Articular chondrocyte of knee joint (primary cell): ENCODE measurements at places on chromosomes 4 and X. TPM values are rescaled to one million over a fixed set of nuclear protein-coding genes. Genes with fewer than 3 reads are reported as not detected.

The TCP11X2 gene
- total RNA-seq, result not detected in 2 replicates

The CXCL1 gene
- 9.4 and 28.2 TPM in 2 replicates for total RNA-seq

The RPS6KA6 gene
- 3.4 and 6.8 TPM in 2 replicates for total RNA-seq

The CENPVL2 gene
- total RNA-seq, result not detected in 2 replicates

The GPRASP2 gene
- total RNA-seq, result 16.6 and 17.2 TPM in 2 replicates

The GRIA2 gene
- total RNA-seq, result 0.22 TPM in 1 of 2 replicates, not detected in the other

The RAB40A gene
- 0.22 and 0.39 TPM in 2 replicates for total RNA-seq

The F8A3 gene
- 1.8 and 2.9 TPM in 2 replicates for total RNA-seq

The SSX4B gene
- total RNA-seq, result not detected in 2 replicates

The GPRASP1 gene
- total RNA-seq, result 5.0 and 5.4 TPM in 2 replicates

The CCKAR gene
- 0.91 and 14.8 TPM in 2 replicates for total RNA-seq

The L1CAM gene
- 0.43 and 0.52 TPM in 2 replicates for total RNA-seq

The SAGE1 gene
- total RNA-seq, result not detected in 2 replicates

The SLC6A8 gene
- total RNA-seq, result 14.9 and 22.5 TPM in 2 replicates

The KLB gene
- total RNA-seq, result under 0.01 TPM in 1 of 2 replicates, not detected in the other

The ZNF711 gene
- total RNA-seq, result 0.39 and 0.86 TPM in 2 replicates

The MAGEA9B gene
- not detected in 2 replicates for total RNA-seq
